ENCODE measurements at places on chromosomes 1 and 21.

GRCh38 chr1:15314328-15315281 is 67.6 kb downstream of the FHAD1 start:
- no peak for DNase-seq

DNA sequence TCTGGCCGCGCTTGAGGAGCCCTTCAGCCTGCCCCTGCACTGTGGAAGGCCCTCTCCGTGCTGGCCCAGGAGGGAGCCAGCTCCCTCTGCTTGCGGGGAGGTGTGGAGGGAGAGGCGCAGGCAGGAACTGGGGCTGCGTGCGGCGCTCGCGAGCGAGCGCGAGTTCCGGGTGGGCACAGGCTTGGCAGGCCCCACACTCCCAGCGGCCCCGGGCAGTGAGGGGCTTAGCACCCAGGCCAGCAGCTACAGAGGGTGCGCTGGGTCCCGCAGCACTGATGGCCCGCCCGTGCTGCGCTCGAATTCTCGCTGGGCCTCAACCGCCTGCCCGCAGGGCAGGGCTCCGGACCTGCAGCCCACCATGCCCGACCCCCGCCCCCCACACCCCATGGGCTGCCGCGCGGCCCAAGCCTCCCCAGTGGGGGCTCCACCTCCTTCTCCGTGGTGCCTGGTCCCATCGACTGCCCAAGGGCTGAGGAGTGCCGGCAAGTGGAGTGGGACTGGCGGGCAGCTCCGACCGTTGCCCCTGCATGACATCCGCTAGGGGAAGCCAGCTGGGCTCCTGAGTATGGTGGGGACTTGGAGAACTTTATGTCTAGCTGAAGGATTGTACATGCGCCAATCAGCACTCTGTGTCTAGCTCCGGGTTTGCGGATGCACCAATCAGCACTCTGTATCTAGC is 46.0 kb downstream of the COL24A1 start:
- DNase-seq, result no peak

DNA sequence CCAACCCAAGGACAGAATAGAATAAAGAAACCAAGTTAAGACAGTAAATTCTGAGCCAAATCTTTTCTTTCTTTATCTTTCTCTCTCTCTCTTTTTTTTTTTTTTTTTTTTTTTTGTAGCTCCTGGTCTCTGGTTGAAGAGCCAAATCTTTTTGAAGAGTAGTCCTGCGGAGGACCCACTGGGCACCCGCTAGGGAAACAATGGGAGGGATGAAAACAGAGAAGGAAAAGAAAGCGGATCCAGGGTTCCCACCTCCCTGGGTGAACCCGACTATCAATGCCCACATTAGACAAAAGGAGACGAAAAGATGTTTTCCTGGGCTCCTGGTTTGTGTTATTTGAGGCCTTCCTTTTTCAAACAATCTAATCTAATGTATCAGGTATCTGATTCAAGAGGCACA is 49.8 kb upstream of the FBXO28 start:
- DNase-seq, result no peak

DNA sequence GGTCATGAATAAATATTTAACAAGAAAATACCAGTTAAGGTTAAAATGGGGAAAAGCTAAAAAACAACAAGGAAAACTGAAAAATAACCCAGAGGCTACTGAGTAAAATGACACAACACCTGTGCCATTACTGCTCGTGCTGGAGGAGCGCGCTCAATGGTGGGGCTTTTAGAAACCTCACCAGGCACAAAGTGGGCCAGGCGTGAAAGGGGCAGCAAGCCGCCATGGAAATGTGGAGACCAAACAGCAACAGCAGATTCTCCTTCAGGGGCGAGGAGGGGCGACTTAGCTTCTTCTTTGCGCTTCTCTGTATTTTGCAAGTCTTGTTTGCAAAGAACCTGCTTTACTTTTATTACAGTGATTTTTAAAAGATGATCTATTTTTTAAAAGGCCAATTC is 18.9 kb upstream of the SPATC1L start:
- DNase-seq, result no peak

DNA sequence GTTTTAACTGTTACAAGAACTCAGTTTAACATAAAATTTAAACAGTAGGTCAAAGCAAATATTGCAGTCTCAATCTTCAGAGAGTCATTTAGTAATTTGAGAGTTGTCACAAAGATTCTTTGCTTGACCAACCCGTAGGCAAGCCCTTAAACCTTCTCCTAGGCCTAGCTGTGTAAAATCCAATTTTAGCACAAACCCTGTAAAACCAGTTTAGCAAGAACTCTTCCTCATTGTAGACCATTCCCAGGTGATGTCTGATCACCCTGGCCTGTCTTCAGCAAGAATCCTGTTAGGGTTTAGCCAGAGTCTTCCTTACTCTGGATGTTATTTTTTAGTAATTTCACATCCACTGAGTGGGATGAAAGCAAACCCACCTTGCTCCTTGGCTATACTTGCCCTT is 30.1 kb downstream of the LRIG2 start:
- no peak for DNase-seq

- no peak for DNase-seq
Measured at GRCh38 chr1:24450857-24451397, 35.3 kb downstream of the NIPAL3 start.

DNA sequence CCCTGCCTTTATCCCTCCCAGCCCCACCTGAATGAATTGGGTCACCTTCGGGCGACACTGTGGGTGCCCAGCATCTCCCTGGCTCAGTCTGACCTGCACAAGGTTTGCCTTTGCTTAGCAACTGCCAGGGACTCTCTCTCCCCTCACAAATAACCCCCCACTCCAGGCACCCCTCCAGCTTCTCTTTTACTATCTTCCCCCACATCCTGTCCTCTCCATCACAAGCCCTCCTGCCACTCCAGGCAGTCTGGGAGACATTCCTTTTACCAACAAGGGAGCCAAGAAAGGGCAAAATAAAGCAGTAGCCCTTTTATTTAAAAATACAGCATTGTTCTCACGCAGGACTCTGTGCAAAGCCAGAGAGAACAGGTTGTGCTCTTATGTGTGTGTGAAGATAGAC is 23.9 kb downstream of the LGR6 start:
- no peak for DNase-seq

DNA sequence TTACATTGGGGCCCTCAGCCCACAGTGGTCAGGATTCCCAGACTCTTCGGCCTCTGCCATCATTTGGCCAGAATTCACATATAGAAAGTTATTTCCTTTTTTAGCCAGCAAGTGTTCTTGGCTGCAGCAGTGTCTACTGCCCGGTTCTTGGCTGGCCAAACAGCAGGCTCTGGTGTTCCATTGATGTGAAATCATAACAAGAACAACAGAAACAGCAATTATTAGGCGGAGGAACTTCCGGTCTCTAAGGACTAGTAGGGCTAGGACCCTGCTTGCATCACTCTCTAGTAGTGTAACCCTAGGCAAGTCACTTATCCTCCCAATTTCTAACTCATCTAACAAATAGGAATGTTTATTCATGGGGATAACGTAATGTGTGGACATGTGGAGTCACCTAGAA is 8.7 kb upstream of the GJA5 start:
- DNase-seq, result no peak

- no peak for DNase-seq
Measured at GRCh38 chr1:79842811-79843210, 836.3 kb upstream of the ADGRL4 start.

- DNase-seq, result peak; percentile 75
Measured at GRCh38 chr1:65075123-65075976, 72.7 kb upstream of the AK4 start.

- DNase-seq, result no peak
Measured at GRCh38 chr1:184615301-184615700, 139.4 kb downstream of the EDEM3 start.

DNA sequence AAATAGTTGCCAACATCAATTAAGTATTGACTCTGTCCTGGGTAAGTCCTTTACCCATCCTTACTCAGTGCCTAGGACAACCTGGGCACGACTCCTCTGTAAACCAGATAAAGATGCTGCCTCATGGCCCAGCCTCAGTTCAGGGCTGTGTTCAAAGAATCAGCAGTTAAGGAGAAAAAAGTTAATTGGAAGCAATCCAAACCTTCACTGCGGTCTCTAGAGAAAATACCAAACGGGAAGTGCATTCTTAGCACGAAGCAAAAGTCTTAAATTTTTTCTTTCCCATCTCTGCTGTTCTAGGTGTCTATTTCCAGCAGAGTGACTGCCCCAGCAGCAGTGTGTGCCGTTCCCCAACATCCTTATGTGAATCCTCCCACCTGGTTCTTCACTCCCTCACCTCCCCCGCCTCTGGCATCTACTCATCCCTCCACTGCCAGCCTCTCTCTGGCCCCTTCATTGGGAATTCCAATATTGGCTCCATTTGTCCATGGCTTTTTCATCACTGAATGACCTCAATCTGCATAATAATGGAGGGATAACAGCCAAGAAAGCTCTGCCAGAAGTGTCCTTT is 23.2 kb downstream of the KANK4 start:
- DNase-seq, result peak; percentile 8

GRCh38 chr1:58432851-58433668 is 113.5 kb downstream of the OMA1 start:
- no peak for DNase-seq

- DNase-seq, result no peak
Measured at GRCh38 chr1:168266644-168267186, 14.0 kb upstream of the TBX19 start.

GRCh38 chr1:228378873-228379460 is 27.7 kb downstream of the TRIM11 start:
- no peak for DNase-seq

DNA sequence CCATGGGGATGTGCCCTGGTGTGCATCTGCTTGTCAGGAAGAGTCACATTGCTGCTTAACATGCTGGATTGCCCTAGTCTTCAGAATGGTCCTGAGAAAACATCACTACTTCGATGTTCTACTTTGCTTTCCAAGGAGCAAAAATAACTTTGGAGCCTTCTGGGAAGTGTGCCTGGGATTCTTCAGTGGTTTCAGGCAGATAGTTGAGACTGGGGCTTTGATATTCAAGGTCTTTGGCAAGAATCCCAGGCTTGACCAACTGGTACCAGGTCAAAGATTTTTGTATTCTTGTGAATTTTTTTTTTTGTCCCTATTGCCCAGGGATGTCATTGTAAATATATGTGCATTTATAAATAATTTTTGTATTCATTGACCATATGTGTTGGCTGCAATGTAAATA is 51.4 kb downstream of the LRIG2 start:
- DNase-seq, result no peak

- peak; percentile 67 for DNase-seq
Measured at GRCh38 chr1:27383039-27383605, at the start of gene CD164L2. Gene CD164L2, minus strand, starts transcription at chr1:27383333. Its CDS starts 94 bp downstream, at chr1:27383239.

- no peak for DNase-seq
Measured at GRCh38 chr1:180003026-180003695, 48.6 kb downstream of the CEP350 start.

DNA sequence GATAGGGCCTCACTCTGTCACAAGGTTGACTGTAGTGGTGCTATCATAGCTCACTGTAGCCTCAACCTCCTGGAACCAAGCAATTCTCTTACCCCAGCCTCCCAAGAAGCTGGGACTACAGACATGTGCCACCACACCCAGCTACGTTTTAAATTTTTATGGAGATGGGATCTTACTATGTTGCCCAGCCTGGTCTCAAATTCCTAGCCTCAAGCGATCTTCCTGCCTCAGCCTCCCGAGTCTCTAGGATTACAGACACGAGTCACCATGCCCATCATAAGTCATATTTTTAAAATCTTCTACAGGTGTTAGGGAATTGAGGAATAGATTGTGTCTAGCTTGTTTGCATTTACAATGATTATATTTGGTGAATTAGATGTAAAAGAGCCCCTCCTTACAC is 127.0 kb downstream of the CCDC185 start:
- no peak for DNase-seq

DNA sequence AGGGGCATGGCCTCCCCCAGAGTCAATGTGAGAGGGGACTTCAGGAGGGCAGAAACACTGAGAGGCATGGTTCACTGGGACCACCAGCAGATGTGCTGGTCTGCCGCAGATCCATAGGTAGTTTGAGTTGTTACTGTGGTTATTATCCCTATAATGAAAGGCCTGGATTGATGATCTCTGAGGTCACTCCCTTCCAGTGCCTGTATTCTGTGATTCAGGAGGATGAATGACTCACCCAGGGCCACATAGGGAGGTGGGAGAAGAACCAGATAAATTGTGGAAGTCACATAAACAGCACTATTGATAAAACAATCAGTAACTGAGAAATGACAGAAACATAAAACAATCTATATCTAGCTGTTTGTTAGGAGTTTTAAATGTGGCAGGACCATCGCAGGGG is 22.7 kb upstream of the ACTL8 start:
- DNase-seq, result no peak

GRCh38 chr1:47936916-47937551 is 60.2 kb downstream of the TRABD2B start:
- no peak for DNase-seq

DNA sequence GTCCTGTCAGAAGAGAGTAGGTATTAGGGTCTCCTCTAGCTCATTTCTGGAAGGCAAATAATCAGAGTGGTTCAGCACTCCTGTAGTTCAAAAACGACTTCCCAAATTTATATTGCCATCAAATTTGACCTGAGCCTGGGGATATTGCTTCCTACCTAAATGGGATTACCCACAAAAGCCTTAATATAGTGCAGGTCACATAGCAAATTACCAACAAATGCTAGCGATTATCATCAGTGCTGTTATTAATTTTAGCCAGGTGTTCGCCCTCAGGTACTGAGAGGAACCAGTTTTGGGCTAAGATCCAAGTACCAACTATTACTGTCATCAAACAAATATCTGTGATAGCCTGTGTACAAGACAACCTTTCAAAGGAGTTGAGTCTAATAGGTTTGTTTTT is 661.8 kb upstream of the PTBP2 start:
- DNase-seq, result no peak

GRCh38 chr1:72662918-72663317 is 380.6 kb upstream of the NEGR1 start:
- no peak for DNase-seq

GRCh38 chr21:44509539-44509938 is 30.5 kb downstream of the KRTAP10-1 start:
- DNase-seq, result no peak

GRCh38 chr1:198845271-198845670 is 206.4 kb downstream of the PTPRC start:
- no peak for DNase-seq

- no peak for DNase-seq
Measured at GRCh38 chr1:238214449-238214848, 323.7 kb upstream of the ZP4 start.

GRCh38 chr1:12654657-12655056 is 10.8 kb downstream of the AADACL4 start:
- no peak for DNase-seq

DNA sequence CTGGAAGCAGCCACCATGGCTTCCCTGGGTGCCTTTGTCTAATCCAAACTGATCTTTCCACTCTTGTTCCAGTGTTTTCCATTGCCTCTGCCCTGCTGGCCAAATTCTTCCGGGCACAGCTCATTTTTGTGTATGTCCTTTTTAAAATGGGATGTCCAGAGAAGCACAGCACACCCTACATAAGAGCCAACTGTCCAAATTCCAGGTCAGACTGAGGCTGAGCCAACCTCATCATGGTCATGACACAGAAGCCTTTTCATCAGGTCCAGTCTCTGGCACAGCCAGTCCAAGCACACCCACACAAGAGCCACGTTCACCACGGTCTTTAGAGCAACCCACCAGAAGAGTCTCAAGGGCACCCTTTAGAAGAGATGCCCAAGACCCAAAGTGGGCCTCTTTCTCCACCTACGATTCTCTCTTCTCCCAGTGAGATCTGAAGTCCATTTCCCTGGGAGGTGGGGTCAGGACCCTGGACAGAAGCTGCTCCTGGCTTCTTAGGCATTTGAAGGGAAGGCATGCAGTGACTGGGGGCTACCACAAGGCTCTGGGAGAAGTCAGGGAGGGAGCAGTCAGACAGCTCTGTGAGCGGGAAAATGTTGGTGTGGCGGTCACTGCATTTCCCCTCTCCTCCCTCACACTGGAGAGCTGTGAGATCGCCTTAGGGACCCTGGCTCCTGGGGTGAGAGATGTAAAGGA is 53.2 kb downstream of the SYT2 start:
- DNase-seq, result no peak
